ENCODE measurements at places on chromosomes 4 and X.

DNA sequence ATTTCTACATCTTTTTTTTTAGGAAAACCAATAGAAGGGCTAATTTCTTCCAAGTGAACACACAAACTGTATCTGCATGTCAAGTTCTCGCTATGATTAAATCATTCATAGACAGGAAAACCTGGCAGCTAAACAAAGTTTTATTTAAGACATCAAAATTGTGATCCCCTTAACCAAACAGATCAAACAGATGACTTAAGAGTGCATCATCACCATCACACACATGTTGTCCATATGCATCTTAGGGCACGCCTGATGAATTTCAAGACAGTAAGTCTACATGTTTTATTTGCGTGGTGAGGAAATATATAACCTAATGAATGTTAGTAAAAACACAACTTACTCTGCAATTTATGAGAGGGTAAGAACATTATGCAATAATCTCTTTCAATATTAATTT is 317.0 kb upstream of the ANXA10 start:
- no peak for ATAC-seq

DNA sequence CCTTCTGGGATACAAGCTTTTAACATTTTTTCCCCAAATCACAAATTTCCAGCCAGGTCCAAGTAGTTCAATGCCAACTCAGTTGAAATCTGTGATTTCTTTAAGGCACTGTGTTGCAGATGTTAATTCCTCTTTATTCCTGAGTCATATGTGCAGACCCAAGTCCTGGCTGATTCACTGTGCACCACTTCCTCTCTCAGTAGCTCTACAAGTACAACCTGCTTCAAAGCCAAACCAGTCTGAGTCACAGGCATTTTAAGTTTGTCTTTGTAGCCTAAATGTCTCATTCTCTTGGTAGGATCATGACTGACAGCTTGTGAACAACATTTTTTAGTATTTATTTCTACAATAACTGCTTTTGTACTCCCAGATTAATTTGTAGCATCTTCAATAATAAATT is 165.6 kb upstream of the S100G start:
- ATAC-seq: peak; percentile 97

- no peak for ATAC-seq
Observed at GRCh38 chrX:111260451-111260850, 9.8 kb downstream of the CAPN6 start.

DNA sequence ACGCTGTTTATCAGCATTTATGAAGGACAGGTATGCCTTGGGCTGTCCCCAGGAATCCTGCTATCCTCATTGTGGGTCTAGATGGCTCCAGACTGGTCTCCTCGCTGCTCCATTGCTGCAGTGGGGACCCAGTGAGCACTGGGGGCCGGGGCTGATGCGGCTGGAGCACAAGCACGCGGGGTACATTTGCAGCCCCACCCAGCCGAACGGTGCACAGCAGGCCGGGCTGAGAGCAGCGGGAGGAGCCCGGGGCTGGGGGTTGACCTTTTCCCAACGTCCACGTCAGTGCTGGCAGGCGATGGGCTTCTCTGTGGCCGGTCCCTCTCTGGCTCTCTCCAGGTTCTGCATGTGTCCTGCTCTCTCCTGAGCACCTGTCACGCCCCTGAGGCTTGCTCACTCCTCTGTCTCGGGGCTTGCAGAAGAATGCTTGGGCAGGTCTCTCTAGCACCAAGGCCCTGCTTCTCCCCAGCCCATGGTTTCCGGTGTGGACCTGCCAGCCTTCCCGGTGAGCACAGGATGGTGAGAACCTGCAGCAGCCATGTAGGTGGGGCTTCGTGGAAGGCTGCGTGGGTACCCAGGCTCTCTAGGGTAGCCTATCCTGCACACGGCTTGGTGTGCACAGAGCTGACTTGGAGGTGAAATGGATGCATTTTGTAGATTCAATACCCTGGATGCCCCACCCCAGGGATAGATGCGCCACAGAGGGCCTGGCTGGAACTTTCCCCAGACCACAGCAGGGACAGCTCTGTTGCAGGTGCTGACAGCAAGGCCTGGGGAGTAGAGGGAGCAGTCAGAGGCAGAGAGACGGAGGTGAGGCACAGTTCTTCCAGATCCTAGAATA is 89.1 kb upstream of the ADRA2C start:
- ATAC-seq: no peak

GRCh38 chrX:74523870-74524735 is 90.3 kb downstream of the RLIM start:
- ATAC-seq: no peak

DNA sequence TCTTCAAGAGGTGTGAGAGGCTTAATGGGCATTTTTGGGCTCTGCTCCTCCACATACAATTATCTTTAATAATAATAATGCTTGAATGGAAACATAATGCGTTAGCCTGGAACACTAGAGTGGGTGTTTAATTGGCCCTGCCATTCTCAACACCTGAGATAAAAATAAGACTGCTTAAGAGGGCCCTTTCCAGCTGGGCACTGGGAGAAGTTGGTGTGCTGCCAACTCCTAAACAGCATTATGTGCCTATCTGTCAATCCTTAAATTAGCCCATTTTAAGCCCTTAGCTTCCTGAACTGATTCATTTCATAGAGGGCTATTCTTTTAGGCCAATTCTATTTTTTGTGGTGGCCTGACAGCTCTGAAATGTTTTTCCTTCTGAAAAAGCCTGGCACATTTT is 211.1 kb upstream of the ZIC3 start:
- no peak for ATAC-seq

GRCh38 chr4:26030780-26031179 is 116.8 kb downstream of the SMIM20 start:
- ATAC-seq: no peak

DNA sequence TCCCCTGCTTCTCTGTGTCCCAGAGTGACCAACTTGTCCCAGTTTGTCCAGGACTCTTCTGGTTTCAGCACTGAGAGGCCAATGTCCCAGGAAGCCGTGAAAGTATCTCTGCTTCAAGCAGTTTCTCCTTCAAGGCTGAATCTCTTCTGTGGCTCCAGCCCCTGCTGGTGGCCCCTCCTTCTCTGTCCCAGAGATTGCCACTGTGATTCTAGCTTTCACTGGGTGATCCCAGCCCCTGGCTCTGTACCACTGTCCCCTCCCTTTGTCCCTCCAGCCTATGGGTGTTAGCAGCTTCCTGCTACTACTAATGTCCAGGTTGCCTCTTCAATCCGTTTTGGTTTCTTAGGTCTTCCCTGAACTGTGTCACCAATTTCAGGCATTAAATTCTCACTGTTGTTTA is 70.5 kb downstream of the SOX3 start:
- no peak for ATAC-seq

DNA sequence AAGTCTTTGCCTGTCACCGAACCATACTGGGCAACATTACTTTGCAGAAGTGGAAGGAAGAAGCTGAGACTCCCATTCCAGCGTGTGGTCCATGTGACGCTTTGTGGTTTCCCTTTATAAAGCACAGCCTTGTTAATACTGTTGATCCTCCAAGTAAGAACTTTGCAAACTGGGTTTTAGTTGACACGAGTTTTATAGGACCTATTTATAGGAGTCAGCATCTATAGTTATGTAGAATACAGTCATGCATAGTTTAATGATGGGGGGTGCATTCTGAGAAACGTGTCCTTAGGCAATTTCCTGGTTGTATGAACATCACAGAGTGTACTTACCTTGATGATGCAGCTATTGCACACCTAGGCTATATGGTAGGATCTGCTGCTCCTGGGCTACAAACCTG is 1879.4 kb upstream of the TENM3 start:
- no peak for ATAC-seq

DNA sequence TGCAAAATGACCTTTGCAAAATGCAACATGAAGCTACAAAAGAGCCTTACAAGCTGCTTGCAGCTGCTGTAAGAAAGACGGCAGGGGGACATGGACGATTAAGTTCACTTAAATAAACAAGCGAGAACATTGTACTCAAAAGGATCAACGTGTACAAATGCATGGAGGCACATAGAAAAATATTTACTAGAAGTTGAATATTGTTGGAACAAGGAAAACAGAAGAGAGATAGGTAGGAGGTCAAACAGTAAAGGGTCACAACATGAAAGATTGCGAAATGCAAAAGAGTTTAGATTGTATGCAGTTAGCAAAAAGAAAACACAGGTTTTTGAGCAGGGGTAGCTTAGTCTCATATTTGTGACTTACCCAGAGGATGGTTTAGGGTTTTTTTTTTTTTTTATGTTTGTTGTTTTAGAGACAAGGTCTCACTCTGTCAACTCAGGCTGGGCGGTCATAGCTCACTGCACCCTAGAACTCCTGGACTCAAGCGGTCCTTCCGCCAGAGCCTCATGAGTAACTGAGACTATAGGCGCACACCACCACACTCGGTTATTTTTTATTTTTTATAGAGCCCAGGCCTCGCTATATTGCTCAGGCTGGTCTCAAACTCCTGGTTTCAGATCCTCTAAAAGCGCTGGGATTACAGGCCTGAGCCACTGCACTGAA is 1.4 kb upstream of the PHF8 start:
- ATAC-seq: no peak

- ATAC-seq: no peak
Observed at GRCh38 chrX:74371425-74372222, 49.7 kb upstream of the SLC16A2 start.

GRCh38 chr4:83214079-83214478 is 70.5 kb downstream of the COQ2 start:
- ATAC-seq: no peak

DNA sequence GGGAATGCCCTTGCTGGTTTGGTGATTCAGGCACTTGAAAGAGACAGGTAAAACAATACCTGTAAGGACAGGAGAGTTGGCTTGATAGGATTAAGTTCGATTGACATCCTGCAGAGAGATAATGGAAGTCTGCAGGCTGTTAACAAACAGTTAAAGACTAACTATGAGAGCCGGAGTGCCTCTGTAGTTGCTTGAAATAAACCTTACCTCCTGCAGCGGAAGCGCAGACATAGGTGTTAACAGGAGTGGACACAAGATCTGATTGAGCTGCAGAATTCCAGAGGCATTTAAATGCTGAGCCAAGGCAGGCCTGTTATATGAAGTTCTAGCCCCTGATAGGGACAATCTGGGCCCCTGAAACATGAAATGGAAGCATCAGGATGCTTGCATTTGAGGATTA is 416.7 kb upstream of the MAOA start:
- no peak for ATAC-seq

DNA sequence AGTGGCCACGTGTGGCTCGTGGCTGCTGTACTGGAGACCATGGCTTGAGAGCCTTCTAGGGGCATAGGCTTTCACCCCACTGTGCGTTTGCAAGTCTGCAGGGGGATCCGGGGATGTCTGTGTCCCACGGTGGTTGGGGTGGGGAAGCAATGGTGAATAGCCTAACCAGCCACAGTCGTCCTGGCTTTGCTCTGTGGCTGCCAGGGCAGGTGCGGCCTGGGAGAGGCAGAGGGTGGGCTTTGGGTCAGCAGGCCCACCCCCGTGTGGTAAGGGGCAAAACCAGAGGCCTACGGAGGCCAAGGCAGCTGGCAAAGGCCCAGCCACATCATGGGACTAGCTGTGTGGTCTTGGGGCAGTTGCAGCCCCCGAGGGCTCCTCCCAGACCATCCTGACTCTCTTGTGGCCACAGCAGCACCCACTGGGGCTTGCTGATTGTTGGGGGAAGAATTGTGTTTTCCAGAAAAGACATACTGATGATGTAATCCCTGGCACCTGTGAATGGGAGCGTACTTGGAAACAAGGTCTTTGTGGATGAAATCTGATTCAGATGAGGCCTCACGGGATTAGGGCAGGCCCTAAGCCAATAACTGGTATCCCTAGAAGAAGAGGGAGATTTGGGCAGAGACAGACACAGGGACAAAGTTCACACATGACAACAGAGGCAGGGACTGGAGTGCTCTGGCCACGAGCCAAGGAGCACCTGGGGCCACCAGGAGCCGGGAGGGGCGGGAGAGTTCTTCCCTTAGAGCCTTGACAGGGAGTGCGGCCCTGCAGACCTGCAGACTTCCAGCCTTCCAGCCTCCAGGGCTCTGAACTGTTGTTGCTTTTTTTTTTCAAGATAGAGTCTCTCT is 2.9 kb downstream of the CPZ start:
- ATAC-seq: no peak

DNA sequence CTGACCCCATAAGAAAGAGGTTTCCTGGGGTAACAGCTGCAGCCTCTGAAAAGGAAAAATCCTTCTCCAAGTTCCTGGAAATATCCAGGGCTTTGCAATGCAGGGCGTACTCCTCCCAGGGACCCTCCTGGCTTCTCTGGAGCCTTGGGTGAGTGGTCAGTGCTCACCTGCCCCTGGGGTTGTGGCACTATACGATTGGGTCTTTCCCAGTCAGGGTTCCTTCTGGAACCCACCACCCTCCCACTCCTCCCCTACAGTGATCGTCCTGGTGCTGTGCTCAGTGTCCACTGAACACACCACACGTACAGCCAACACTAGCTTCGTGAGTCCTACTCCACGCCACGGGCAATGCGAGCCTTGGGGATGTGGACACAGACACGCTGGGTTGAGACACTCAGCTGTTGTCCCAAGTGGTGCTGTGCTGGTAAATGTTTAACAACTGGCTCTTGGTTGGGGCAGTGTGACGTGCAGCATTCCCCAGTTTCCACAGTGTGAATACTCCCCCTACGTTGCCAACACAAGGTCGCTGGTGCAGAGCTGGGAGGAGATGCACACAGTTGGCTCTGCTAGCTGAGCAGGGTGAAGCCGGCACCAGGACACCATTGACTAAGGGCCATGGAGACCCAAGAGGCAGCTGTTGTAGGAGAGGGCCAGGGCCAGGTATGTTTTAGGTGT is 65.4 kb downstream of the HTRA3 start:
- no peak for ATAC-seq

DNA sequence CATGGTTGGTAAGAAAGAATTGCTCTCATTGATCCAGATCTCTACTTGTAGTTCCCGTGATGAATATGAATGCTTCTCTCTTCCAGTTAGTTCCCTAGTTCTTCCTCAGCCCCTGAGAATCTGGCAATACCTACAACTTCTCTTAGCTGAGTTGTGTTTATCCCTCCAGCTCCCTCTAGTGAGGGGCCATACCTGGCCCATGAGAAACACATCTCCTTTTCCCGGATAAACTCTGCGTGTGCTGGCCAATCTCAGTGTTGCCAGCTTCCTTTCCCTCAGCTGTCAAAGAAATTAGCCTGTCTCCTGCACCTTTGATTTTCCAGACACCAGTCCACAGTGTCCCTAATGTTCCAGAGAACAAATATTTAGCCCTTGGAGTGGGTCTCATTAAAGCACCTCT is 5.7 kb downstream of the CBLL2 start:
- no peak for ATAC-seq

- peak; percentile 88 for ATAC-seq
Observed at GRCh38 chr4:88964450-88964849, 92.5 kb downstream of the FAM13A start.

GRCh38 chr4:153661215-153661822 is 22.8 kb upstream of the TLR2 start:
- no peak for ATAC-seq

Data from activated CD4-positive, CD25-positive, alpha-beta regulatory T cell treated with anti-CD3 and anti-CD28 coated beads, Interleukin-2, amount 50 U/mL, for 24 hours (primary cell).